ENCODE measurements at places on chromosomes 1 and 21.
A peak's percentile ranks its signal among the peaks of the same experiment; 100 is the strongest.

DNA sequence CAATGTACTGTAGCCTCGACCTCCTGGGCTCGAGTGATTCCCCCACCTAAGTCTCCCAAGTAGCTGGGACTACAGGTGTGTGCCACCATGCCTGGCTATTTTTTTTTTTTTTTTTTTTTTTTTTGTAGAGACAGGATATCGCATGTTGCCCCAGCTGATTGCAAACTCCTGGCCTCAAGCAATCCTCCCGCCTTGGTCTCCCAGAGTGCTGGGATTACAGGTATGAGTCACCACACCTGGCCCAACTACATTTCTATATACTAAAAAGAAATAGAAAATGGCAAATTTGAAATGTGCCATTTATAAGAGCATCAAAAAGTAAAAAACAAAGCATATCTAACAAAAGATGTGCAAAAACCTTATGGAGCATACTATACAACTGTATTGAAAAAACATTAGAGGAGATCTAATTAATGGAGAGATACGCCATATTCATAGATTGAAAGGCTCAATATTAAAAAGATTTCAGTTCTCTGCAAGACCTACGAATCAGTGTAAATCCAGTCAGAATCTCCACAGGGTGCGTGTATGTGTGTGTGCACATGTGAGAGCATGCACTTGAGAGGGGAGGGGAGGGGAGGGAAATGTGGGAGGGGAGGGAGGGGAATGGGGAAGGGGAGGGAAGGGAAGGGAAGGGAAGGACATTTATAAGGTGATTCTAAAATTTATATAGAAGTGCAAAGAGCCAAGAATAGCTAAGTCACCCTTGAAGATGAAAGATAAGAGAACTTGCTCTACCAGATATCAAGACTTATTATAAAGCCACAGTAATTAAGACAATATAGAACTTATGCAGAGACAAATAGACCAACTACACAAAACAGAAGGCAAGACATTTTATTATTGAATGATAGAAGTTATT lies 15.5 kb upstream of the PADI4 start:
- DNase-seq = no peak

GRCh38 chr1:25862785-25863485 lies 3.7 kb upstream of the AUNIP start:
- no peak for DNase-seq

- DNase-seq = no peak
Measured at GRCh38 chr1:84574936-84575335, 696 bp upstream of the CTBS start.

- DNase-seq = no peak
Measured at GRCh38 chr1:19483261-19483660, 2.1 kb downstream of the CAPZB start.

- no peak for DNase-seq
Measured at GRCh38 chr1:153513023-153513422, 22.8 kb downstream of the S100A6 start.

DNA sequence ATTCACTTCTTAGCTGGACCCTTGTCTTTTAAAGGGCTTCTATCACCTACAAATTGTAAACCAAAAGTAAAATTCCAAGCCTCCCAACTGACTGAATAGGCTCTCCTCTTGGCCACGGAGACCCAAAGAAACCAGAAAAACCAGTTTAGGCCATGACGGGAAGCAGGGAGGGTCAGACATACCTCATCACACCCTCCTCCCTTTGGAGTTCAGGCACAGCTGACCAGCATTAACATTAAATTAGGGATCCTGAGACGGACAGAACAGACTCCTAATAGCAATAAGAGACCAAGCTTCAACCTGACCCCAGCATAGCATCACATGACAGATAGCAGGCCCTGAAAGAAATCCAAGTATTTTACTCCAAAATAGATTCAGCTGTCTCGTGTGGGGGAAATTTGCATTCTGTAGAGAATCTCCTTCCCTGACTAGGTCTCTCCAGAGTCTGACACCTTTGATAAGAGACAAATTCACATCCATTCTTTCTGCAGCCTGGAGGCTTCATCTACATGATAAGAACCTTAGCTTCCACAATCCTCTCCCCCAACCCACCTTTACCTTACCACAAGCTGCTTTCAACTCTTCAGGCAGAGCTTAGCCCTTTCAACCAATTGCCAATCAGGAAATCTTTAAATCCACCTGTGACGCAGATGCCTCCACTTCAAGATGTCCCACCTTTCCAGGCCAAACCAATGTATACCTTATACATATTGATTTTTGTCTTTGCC lies 177.1 kb upstream of the RAB4A start:
- DNase-seq = no peak

GRCh38 chr1:185776522-185776921 lies 42.3 kb downstream of the HMCN1 start:
- DNase-seq = no peak

GRCh38 chr1:25729045-25729444 lies 70.9 kb upstream of the SELENON start:
- no peak for DNase-seq

DNA sequence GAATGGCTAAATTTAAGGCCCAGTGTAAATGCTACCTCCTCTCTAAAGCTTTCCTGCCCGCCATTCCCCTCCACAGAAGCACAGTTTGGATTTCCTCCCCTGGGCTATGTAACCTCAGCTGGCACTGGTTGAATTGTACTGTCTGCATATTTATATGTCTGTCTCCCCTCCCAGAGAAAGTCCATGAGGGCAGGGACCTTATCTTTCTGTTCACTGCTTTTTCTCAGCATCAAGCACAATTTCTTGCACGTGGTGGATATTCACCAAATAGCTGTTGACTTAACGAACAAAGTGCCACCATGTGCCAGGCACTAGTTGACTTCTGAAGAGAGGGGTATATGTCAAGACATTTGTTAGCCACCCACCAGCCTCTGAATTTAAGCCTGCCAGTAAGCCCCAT lies 9.5 kb upstream of the PDIK1L start:
- DNase-seq = no peak

DNA sequence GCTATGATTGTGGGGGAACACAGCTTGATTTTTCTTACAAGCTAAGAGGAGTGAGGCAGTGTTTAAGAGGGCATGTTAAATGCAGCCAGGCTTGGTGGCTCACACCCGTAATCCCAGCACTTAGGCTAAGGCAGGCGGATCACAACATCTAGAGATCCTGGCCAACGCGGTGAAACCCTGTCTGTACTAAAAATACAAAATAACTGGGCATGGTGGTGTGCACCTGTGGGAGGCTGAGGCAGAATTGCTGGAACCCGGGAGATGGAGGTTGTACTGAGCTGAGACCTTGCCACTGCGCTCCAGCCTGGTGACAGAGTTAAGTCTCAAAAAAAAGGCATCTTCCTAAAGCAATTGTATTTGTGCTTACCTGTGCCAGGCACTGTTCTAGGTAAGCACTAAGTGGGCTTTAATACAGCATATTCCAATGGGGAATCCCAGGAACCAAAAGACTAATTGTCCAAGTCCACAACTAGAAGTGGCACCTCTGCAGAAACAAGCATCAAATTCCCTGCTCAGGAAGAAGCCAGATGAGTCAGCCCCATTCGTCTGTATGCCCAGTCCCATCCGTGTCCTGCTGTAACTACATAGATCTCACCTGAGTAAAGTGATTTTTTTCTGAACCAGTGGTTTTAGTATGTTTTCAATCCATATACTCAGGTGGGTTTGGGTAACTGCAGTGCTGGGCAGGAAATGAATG lies 4.6 kb downstream of the RCC1 start:
- DNase-seq = no peak

- peak; percentile 95 for DNase-seq
Measured at GRCh38 chr1:244864253-244865027, at the start of gene HNRNPU. Gene HNRNPU, minus strand, starts transcription at chr1:244864543. Its CDS starts 236 bp downstream, at chr1:244864307.

DNA sequence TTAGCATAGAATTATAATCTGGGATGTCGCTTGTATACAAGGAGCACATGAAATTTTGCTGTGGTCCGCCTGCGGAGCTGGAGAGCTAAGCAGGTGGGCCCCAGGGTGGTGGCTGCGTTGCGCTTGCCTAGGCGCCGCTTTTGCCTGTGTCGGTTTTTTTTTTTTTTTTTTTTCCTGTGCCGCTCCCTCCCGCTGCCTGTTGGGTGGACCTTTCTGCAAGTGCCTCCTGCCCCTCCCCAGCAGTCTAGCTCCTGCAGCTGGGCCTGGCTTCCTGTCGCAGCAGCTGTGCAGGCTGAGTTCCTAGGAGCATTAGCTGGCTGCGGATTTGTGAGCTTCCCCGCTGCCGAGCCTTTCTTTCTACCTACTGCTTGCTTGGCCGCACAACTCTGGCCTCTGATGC lies 20.6 kb downstream of the PYHIN1 start:
- no peak for DNase-seq

DNA sequence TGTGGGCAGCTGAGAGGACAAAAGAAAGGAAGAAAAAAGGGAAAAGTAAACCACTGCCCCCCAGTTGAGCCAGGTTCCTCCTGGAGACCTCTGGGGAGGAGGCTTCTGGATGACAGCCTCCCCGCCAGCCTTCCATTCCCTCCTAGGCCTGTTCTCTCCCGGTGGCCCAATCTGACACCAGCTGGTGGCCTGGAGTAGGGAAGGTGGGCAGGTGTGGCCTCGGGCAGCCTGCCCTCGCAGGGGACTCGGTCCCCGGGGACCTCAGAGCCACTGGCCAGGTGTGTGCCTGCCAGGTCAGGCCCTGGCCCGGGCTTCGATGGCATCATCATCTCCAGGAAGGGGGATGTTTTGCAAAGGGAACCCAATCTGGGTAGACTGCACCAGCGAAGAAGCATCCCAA lies 159.0 kb downstream of the CASZ1 start:
- DNase-seq = no peak

GRCh38 chr1:65412256-65412983 lies 8.0 kb upstream of the LEPR start:
- DNase-seq = no peak

GRCh38 chr1:239840790-239841189 lies 250.9 kb upstream of the FMN2 start:
- no peak for DNase-seq

GRCh38 chr1:165426745-165427144 lies 18.2 kb downstream of the RXRG start:
- no peak for DNase-seq

- DNase-seq = no peak
Measured at GRCh38 chr1:201724039-201724765, 104.8 kb upstream of the IPO9 start.

GRCh38 chr1:29679316-29679715 lies 443.0 kb downstream of the PTPRU start:
- no peak for DNase-seq

DNA sequence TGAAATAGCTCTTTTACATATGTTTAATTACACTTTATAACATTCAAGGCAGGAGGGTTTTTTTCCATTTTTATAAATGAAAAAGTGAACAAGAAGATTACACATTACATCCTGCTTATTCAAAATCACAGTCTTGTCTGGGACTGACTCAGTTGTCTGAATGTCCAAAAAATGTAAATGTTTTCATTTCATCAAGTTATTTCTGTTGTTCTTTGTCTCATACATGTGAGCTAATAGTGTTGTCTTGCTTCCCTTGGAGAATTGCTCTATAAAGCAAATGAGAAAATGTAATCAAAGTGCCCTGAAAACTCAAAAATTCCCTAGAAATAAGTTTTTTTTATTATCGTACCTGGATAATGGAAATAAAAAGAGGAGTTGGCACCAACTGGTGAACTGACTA lies 242.9 kb downstream of the GRIK1 start:
- no peak for DNase-seq

GRCh38 chr1:66013371-66013770 lies 220.7 kb downstream of the PDE4B start:
- no peak for DNase-seq

DNA sequence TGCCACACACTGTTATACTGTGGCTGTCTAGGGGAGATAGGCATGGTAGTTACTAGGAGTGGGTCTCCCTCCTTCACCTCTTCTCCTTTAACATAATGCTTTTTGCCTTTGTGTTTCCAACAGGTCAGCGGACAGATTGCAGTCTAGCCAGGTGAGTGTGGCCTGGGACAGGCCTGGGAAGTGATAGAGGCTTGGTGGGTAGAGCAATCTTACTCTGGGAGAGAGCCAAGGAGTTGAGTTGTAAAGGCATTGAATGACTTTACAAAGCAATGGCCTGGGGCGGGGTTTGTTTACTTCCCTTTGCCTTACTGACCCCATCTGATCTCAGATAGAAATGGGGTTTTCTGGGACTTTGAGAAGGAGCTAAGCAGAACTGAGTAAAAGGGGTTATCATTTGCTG lies 51.0 kb upstream of the IKBKE start:
- no peak for DNase-seq

- DNase-seq = no peak
Measured at GRCh38 chr1:226226601-226227000, 3.1 kb downstream of the MIXL1 start.

DNA sequence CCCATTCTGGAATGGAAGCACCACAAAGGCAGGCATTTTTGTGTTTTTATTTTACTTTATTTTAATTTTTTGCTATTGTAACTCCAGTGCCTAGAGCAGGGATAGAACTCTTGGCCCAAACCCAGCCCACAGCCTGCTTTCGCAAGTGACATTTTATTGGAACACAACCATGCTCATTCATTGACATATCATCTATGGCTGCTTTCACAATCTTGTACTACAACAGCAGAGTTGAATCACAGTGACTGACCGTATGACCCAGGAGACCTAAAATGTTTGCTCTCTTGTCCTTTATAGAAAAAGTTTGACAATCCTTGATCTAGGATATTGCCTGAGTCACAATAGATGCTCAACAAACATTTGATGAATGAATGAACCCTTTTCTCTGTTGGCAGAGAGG lies 83.9 kb upstream of the ATP1A1 start:
- DNase-seq = no peak

GRCh38 chr1:53462769-53463501 lies 3.7 kb downstream of the DMRTB1 start:
- no peak for DNase-seq

- no peak for DNase-seq
Measured at GRCh38 chr1:202811296-202812175, 782 bp downstream of the PCAT6 start.

DNA sequence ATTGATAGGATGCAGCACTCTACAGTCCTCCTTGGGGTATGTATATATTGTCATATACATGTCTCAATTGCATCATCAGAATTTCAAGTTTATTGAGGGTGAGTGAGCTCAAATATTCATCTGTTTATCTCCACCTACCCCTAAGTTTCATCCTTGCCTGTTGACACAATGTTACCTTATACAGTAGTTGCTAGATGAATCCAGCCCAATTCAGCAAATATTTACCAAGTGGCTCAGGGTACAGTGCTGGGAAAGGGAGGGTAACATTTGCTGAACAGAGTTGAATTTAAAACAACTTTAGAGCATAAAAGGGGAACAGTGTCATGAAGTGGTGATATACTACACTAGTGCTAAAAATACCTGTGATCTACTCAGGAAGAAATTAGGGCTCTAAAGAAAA lies 14.4 kb downstream of the ELAVL4 start:
- DNase-seq = no peak

DNA sequence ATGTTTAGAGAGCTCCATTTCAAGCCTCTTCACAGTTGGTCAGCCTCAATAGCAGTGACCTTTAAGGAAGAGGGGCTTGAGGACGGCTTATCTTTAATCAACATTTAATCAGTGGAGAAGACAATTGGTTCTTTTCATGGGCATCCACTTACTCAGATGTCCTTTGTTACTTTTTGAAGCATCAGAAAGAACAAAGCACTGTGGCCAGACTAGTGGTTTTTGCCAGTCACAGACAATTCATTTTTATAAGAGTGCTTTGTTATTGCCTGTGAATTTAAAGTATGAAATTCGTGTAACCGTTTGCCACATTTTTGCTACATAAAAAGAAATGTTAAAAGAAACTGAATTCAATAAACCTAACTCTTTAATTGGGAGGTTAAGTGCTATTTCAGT lies 222.8 kb downstream of the TPR start:
- no peak for DNase-seq
